ENCODE measurements at places on chromosomes 12 and 14.
A peak's percentile ranks its signal among the peaks of the same experiment; 100 is the strongest.

DNA sequence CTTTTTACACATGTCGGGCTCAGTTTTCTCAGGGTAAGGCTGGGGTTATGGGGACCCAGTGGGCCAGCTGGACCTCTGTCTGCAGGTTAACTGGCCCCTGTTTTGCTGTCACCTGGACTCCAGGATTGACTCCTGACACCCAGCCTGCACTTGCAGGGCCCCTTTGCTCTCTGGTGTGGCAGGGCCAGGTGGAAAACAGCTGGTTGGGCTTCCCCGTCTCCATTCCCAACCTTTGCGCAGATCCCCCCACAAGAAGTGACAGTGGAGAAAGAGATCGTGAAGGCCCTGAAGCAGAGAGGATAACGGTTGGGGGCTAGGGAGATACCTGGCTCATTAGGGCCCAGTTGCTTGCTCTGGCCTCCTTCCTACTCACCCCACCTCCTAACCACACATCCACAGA is 1.5 kb upstream of the PPP1R1A start:
- no peak for DNase-seq

DNA sequence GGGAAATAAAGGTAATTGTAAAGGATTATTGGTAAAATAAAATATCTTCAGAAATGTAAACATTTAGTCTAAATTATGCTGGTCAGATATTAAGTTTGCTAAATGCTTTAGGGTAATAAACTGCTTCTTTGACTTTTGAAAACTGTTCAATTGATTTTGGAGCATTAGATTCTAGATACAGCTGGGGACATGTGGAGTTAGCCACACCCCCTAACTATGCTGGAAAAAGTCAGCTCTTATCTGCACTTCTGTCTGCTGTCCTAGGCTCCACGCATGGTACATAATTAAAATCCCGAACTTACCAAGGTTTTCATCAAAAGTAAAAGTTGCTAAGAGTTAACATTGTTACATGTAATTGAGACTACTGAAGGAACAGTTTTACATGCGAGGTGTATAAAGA is 78.8 kb downstream of the ITPR2 start:
- DNase-seq, result no peak

DNA sequence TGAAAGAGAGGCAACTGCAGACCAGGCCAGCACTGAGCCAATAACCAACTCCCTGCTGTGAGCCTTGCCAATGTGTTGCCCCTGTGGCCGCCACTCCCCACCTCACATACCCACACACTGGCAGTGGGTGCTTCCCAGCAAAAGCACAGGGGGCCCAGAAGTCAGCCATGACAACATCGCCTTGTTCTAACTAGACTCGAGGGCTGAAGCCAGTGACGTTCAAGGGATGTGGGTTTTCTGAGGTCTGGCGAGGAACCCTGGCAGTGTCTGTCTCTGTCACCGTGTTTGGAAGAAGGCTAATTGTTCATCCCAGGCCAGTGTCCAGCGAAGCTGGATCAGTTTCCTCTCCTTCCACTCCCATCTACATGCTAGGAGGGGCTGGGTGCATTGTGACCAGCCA is 311.8 kb upstream of the AMIGO2 start:
- DNase-seq, result peak; percentile 70

GRCh38 chr14:38297681-38298080 is 41.8 kb upstream of the CLEC14A start:
- DNase-seq, result no peak

DNA sequence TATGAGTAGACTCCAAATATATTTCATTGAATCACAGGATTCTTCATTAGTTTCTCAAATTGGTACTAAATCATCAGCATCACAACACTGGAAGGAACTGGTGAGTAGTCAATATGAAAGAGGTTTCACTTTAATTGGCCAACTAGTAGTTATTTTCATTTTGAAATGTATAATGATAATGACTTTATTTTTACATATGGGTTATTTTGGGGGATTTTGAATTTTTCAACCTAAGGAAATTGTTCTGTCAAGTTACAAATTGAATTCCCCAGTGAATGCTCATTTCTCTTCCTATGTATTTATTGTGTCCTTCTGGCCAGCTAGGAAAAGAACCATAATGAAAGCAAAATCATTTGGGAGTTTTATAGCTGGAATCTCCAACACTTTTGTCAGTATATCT is 174.2 kb upstream of the ATP2B1 start:
- DNase-seq, result no peak

- DNase-seq, result no peak
Observed at GRCh38 chr12:94151582-94151981, 3.2 kb downstream of the PLXNC1 start.

DNA sequence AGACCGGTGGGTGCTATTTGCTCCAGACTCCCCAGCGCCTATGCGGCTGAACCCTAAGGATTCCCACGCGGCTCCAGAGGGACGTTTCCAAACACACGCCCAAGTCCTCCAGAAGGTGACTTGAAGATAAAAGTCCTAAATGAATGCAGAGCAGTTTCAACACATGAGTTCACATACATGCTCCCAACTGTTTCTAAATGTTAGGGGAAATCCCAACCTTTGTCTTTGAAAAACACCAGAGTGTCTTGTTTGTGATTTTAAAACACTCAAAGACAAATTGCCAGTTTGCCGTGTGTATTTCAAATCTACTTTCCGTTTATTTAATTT is 252.9 kb upstream of the SFSWAP start:
- no peak for DNase-seq

DNA sequence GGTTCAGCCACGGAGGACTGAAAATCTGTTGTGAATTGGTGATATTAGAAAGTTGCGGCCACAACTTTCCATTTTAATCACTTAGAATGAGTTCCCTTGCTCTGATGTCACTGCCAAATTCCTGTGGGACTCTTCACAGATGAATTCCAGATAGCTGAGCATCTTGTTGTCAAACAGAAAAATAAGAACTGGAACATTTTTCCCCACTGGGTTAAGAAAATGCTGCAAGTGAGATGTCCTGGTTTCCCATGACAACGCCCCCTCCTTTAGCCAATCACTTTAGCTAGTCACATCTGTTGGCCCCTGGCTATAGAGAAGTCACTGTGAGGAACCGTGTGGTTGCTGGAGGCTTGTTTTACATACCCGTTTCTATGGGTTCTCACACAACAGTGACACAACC is 135.9 kb downstream of the KTN1 start:
- DNase-seq, result no peak

DNA sequence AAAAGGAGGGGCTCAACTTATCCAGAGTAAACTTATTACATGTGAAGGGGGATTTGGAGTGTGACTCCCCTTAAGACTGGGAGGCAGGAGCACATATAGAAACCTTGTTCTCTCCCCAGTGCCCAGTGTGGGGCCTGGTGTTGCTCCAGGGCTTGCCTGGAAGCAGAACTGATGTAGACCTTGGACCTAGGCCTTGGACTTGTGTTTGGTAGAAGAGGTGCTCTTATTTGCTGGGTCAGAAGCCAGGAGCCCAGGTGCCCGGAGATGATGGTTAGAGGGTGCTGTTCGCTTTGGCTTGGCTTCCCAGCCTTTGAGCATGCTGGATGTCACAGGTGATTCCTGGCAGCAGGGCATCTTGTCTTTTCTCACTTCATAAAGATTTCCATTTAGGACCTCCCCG is 110.4 kb downstream of the SMOC1 start:
- DNase-seq, result no peak

- DNase-seq, result no peak
Observed at GRCh38 chr12:89161557-89161956, 190.7 kb downstream of the DUSP6 start.

DNA sequence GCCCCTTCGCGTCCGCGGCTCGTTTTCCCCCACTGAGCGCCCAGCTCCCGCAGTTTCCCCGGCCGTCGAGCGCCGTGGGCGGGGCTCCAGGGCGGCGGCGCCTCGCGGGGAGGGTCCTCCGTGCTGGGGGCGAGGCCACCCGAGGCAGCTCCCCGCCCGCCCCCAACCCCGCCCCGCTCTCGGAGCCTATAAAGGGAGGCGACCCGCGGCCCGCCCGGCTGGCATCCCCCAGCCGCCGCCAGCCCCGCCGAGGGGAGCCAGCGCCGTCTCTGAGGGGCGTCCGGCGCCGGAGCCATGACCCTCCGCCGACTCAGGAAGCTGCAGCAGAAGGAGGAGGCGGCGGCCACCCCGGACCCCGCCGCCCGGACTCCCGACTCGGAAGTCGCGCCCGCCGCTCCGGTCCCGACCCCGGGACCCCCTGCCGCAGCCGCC is at the start of gene TAMALIN:
TAMALIN (plus strand) TSS at position 221 of the 432 bp plus-strand sequence; CDS start at position 295, 74 bp downstream.
- peak; percentile 65 for DNase-seq

DNA sequence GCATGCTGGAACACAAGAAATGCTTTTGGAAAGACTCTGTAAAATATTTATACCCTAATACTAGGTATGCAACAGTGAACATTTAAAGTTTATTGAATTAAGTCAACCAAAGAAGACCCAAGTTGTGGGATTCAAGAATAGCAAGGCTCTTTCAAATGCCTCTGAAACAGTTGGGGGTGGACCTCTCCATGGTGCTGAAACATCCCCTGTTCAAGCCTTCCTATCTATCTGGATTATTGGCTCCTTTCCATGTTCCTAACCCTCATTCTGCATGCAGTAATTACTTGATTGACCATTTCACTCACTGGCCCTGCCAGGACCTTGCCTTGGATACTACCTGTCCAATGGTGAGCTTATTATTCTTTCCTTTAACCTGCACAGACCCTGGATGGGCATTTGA is 349.7 kb downstream of the NRXN3 start:
- DNase-seq, result no peak

DNA sequence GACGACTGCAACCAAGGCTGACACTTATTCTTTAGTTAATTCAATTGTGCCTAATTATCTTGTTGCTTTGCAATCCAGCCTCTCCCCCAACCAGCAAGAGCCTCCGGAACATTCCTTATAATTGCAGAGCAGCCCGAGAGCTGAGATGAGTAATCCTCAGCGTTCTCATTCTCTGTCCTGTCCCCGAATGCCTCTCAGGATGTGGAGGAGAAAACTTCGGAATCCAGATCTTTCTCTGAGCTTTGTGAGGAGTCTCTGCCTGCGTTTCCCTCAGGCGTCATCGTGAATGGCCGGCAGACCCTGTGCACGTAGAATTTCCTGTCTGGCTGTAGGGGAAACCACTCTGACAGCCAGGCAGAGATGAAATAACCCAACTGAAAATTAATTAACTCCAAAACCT is 160.5 kb upstream of the DIO3 start:
- no peak for DNase-seq

DNA sequence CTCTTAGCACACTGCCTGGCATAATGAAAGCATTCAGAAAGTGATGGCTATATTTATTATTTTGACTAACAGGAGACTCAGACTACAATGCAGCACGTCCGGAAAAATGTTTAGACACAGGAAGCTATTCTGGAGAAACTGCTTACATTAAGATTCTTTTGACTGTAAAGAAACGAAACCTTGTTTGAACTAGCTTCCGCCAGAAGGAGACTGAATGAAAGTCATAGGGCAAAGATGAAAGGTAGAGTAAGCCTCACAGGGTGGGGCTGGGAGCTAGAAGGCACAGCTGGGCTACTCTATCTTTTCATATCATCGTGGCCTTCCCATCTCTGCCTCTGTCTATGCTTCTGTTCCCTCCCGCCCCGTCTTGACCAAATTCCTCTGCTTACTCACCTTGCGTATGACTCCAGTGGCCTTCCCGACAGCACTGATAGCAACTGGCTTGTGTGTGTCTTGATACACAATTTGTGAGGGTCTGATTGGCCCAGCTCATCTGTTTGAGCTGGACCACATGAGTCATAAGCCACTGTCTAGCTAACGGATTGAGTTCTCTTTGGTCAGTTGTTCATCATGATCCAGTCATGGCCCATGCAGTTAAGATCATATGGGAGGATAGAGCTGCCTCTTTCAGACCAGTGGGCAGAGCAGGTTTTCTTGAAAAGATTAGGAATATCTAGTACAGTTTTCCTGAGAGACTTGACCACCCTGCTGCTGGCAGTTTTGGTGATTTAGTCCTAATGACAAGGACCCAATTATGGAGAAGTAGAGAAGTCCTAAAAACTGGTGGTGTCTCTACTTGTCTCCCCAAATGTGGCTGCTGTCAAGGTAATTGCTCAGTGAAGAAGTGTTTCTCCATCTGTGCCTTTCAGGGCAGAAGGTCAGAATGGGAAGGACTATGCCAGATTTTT is 151.5 kb upstream of the SLC38A2 start:
- DNase-seq, result no peak

DNA sequence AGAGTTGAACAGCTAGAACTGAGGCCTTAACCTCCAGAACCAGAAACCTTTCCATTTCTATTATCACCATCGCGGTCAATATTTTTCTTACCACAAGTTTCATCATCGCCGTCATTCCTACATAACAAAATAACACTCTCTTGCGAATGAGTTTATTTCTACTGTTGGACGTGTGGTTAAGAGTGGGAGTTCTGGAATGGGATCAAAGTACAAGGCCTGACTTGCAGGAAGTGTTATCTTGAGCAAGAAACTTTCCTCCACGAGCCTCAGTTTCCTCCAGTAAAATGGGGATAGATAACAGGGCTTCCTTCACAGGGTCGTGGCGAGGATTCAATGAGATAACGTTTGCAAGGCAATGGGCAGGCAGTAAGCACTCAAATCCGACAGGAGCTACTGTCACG is 652 bp downstream of the SART3 start:
- DNase-seq, result no peak

- no peak for DNase-seq
Observed at GRCh38 chr14:31164115-31164514, 43.5 kb downstream of the HECTD1 start.

- DNase-seq, result no peak
Observed at GRCh38 chr14:28966416-28967233, 200.0 kb downstream of the FOXG1 start.

DNA sequence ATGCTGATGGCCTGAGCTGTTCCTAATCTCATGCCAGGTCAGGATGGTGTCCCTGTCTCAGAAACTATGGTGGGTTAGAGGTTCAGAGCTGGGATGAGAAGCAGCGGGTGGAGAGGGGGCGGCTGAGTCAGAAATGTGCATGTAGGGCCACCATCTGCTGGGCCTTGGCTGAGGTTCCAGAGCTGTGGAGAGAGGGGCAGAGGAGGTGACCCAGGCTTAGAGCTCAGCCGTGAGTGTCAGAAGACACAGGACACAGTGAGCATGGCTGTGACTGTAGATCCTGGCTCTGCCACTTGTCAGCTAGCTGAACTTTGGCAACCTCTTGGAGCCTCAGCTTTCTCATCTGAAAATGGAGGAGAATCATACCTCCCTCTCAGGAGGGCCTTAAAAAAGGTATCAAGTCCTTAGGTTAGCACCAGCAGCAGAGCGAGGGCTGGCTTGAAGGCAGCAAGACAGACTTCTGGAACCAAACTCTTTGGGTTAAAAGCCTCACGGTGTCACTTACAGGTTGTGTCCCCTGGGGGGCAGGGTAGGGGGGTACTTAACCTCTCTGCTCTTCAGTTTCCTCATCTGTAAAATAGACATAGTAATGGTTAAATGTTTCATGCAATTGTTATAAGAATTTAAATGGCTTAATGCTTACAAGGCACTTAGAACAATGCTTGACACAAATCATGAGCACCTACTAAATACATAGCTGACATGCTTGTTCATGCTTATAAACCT is 34.8 kb downstream of the TMEM229B start:
- DNase-seq, result no peak

- no peak for DNase-seq
Observed at GRCh38 chr12:26748741-26749431, 84.1 kb downstream of the ITPR2 start.

DNA sequence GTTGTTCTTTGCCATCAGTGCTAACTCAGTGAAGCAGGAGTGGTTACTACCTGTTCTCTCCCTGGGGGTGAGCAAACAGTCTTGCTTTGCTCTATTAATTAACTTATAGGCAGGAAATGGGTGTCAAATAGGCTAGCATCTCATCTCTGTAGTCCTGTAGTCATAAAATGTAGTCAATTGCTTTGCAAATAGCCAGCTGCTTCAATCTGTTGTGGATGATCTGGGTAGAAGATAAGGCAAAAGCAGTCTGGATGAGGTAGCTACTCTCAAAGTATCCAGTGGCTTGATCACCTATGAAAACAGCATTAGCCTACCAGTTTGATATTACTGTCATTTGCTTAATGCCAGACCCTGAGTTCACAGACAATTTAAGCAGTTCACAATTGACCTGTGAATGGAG is 369.0 kb upstream of the TMTC1 start:
- DNase-seq, result no peak
